ENCODE measurements at places on chromosomes 4 and X.

- no peak for DNase-seq
Observed at GRCh38 chr4:132910229-132910748, 238.8 kb upstream of the PCDH10 start.

DNA sequence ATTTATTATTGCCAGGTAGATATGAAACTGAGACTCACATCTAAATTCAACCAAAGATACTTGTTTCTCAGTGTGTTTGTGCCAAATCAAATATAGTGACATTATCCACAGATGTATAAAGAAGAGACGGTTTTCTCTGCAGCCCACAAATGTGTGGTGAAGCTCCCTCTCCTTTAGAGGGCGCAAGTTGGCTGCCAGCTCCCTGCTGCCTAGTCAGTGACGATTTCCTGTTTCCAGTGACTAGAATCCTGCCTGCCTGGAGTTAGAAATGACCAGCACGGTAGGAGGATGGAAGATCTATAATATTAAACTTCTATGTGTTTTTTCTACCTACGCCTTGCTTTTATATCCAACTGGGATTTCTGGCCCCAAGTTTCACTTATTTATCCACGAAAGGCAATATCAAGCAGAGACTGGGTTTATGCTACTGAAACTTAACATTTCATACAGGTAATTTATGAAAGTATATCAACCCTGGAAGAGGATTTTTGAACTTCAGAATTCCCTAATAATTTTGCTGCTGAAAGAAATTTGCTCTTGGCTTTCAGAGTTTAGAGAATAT is 1793.7 kb upstream of the TENM3 start:
- no peak for DNase-seq

- no peak for DNase-seq
Observed at GRCh38 chr4:25803720-25804225, 59.0 kb downstream of the SEL1L3 start.

DNA sequence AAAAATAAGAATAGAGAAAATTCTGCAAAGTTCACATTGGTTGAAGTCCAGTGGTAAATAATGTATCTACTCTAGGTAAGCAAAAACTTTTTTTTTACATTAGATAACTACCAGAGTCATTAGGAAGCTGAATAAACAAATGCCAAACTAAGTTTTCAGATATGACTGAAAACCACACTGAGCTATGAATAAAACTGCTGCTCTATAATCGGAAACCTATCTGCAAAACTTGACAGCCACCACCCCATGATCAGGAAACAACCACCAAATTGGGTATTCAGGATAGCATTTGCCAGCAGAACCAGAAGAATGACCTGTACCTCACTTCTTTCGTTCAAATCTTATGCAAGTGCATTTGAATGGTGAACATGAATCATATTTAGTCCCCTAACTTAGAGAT is 173.0 kb upstream of the TET2 start:
- no peak for DNase-seq

DNA sequence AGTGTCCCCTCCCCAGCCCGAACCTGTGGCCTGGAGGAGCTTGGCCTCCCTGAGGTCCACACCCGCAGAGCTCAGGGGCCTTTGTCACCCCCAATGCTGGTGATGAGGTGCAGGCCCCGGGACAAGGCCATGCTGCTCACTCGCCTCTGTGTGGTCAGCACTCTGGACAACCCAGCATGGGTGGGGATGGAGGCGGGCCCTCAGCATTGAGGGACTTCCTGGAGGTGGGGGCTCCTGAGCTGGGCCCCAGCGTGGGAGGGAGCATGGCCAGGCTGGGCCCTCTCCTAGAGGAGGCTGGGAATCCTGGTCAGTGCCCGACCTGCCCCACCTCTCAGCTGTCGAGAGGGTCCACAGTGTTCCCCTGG is 30.6 kb downstream of the TACC3 start:
- DNase-seq: no peak

GRCh38 chr4:7013175-7013574 is 30.0 kb upstream of the TADA2B start:
- DNase-seq: no peak

DNA sequence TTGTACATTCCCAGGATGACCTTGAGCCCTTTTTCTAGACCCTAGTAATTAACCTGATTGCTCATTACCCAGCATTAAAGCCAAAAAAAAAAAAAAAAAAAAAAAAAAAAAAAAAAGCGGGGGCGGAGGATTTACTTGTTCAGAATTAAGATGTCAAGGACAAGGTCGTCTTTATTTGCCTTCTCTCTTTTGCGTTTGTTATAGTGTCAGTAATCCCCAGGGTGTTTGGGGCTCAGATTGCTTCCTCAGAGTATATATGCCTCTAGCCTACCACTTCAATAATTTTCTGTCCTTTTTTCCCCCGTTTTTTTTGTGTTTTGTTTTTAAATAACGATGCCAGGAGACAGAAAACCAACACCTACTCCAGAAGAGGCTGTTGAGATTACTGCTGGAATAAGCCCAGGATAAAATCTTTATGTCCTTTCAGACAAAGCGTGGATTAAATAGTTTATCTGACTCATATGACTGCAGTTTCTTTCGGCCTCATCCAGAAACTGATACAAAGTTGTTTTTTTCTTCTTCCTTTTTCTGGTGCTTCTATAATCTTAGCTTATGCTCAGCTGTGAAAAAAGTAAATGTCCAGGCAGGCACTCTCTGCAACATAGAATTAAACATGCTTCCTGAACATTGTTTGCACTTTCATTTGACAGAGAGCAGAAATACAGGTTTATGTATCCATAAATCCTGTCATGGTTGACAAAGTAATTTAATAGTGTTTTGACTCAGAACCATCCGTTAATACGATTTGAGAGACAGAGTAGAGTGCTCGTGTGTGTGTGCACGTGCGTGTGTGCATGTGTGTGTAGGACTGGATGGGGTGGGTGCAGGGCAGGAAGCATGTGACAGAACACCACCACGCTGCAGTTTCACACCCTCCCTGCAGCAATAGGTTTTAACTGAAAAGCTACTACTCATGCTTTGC is 138.6 kb downstream of the AFF1 start:
- DNase-seq: peak; percentile 35

All from activated B cell treated with CpG ODN at 0.5 μM for 24 hours (primary cell).